Activated T-helper 1 cell treated with anti-CD3 and anti-CD28 coated beads, Interleukin-2, amount 50 U/mL, for 16 hours (primary cell): ENCODE measurements at places on chromosomes 11 and 22.

DNA sequence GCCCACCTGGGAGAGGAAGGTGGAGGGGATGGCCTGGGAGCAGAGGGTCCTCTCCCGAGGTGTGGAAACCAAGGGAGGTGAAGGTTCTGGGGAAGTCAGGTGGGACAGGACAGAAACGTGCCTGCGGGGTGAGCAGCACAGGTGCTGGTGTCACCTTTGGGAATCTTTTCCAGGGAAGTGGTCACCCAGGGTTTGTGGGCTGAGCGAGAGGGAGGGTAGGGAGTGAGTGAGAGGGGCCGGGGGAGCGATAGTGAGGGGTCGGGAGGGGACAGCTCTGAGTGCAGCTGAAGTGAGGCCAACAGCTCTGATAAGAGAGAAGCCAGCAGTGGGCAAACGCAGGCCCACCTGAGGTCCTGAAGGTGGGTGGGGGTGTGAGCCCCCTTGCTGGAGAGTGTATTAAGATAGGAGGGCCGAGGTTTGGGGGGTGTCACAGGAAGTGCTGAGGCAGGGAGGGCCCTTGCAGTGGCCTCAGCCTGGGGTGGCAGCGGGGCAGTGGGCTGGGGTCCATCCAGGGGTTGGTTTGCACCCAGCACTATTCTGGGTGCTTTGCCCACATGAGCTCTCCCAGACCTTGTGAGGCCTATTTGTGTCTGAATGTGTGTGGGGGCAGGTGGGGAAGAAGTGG, 1.6 kb upstream of the SHANK3 start:
- DNase-seq, result no peak

DNA sequence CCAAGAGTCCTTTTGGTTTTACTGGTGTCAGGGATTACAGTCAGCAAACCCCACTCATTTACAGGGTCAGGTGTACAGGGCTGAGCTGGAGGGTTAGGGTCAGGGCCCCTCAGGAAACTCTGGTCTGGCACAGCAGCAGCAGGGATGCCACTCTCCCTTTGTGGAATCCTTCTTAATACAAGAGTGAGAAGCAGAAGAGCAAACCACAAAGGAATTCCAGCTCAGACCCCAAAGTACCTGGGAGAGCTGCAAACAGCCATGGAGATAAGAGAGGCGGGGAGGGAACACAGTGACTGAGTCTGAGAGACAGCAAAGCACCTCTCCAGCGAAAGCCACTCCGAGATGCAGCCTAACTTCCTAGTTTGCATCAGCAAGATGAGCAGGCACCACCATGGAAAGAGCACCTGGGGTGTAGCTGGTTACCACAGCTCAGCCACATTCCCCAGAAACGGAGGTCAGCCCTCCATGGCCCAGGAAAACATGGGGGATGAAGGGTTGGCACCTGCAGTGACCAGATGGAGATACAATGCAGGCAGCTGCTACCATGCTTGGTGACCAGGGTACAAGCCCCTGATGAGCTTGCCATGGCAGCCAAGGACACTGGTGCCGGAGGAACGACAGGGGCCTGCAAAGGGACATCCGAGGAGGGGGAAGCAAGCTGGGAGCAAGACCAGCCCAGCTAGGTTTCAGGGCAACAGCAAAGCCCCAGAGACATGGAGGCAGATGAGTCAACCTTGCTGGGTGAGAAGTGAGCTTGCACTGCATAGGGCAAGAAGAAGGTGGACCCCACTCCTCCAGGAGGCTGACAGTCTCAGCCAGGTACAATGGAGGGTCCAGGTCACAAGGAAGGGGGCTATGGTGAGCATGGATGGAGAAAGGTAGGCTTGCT, 3.9 kb downstream of the BET1L start:
- no peak for DNase-seq

GRCh38 chr22:29459773-29460172, 20.2 kb upstream of the NEFH start:
- no peak for DNase-seq

DNA sequence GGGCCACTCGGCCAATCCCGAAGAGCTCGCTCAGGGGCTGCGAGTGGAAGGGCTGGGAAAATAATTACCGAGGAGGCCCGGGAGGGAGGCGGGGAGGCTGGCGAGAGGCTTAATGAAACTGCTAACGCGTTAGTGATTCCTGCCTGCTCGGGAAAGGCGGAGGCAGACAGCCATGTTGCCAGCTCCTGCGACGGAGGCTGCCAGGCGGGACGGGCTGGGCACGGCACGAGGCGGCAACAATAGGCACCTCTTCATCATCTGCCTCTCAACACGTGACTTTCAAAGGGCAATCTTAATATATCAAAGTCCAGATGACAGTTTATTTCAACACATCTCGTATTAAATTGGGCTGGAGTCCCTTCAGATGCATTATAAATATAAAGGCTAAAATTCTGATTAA, 68.0 kb upstream of the TCF20 start:
- DNase-seq, result no peak

- DNase-seq, result no peak
These were observed 126.4 kb upstream of the RASSF10 start for GRCh38 chr11:12882670-12883069.

- no peak for DNase-seq
These were observed 11.9 kb upstream of the PRRG4 start for GRCh38 chr11:32817852-32818183.

GRCh38 chr11:28757725-28758515, 649.7 kb downstream of the METTL15 start:
- no peak for DNase-seq

DNA sequence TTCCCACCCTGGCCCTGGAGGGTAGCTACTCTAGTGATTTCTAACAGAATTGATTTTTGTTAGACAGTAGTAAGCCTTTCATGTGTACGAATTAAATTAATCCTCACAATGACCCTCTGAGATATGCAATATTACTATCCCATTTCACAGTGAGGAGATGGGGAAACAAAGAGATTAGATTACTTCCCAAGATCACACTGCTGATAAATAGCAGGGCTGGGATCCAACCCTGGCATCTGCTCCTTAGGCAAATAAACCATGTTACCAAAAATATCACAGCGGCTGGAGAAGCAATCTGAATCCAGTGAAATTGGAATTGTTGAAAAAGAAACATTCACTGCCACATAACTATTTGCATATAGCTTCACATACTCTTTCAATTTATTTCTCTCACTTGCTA, 12.8 kb upstream of the CAVIN3 start:
- DNase-seq, result no peak

- DNase-seq, result peak; percentile 44
These were observed 19.9 kb upstream of the MUC5B start for GRCh38 chr11:1202776-1203504.

DNA sequence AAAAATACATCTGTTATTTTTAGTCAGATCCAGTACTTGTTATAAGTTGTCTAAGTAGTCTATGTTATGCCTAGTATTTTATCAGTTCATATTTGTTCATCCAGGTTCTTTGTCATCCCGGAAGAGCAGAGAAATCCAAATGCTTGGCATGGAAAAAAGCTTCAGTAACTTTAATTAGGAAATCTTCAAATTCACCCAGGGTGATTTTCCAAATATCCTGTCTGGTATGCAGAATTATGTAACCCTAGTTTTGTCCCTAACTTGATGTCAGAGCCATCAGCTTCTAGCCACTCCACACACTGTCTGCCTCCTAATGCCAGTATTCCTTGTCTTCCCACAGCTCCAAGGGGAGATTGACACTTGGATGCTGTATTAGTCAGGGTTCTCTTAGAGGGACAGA, 216.2 kb downstream of the ARHGAP42 start:
- DNase-seq, result no peak

- DNase-seq, result no peak
These were observed 297.2 kb upstream of the ANO5 start for GRCh38 chr11:21895686-21896085.

DNA sequence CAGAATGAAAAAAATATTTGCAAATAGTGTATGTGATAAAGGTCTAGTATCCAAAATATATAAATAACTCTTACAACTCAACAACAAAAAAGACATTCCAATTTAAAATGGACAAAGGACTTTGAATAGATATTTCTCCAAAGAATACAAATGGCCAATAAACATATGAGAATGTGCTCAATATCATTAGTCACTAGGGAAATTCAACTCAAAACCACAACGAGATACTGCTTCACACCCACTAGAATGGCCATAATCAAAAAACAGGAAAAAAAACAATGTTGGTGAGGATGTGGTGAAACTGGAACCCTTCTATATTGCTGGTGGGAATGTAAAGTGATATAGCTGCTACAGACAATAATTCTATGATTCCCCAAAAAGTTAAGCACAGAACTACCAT, 38.6 kb upstream of the RPS13 start:
- DNase-seq, result no peak

DNA sequence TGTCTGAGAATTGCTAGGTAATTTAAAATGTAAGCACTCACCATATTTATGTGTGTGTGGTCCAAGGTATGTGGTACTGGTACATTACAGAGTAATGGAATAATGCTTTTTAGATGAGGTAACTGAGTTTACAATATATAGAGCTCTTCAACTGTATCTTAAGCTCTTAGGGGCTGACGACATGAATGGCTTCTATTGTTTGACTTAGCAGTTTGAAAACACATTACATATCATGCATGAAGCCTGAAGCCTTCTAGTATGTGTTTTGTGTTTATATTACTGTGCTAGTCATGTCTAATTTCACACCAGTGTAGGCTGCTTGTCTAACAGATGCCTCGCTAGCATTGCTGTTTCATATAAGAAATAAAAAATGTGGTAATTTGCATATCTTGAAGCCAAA, 37.2 kb downstream of the GAS2 start:
- DNase-seq, result no peak

DNA sequence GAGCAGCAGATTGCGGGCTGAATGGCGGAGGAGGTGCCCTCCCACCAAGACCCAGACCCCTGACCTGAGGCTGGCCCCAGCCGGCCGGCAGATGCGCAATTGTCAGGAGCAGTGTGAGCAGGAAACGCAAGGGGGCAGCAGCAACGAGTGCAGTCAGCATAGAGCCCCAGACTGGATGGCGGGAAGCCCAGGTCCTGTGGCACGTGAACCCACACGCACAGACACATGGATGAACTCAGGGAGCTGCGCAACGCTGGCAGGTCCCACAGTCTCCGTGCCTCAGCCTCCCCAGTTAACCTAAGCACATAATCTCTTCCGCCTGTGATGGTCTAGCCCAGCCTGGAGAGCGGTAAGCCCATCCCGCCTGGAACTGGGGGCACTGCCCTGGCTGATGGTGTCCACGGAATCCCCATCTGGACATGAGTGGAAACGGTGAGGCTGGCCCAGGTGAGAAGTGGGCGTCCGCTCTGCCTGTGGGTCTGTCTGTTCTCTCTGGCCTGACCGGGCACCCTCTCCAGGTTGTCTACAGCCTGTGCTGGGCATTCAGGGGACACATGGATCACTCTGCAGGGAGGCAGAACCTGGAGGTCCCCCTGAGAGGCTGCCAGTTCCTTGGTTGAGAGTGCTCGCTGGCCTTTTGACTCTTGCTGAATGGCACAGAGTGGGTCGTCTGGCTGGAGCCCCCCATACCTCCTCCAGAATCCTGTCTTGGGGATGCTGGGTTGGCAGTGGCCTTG, 626 bp upstream of the TBX10 start:
- no peak for DNase-seq

- DNase-seq, result no peak
These were observed 26.0 kb downstream of the MUC2 start for GRCh38 chr11:1100417-1101245.

- no peak for DNase-seq
These were observed 411.6 kb downstream of the TBC1D22A start for GRCh38 chr22:47174096-47174495.

GRCh38 chr11:31529701-31530100, 20.1 kb downstream of the ELP4 start:
- DNase-seq, result no peak

DNA sequence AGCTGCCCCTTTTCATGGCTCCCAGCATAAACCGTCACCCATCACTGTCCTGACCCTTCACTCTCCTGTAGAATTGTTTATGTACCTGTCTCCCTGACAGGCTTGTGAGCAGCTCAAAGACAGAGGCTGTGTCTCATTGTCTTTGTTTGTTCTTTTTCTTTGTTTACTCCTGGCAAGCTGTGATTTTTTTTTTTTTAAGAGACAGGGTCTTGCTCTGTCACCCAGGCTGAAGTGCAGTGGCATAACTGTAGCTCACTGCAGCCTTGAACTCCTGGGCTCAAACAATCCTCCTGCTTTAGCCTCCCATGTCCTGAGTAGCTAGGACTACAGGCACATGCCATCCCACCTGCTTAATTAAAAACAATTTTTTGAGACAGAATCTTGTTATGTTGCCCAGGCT, 9.7 kb downstream of the ARHGAP1 start:
- DNase-seq, result no peak

GRCh38 chr11:133814588-133815100, 30.7 kb downstream of the SPATA19 start:
- DNase-seq, result no peak

- DNase-seq, result no peak
These were observed 152.3 kb downstream of the FEZ1 start for GRCh38 chr11:125343718-125344131.

- DNase-seq, result peak; percentile 33
These were observed 23.2 kb downstream of the CAPN1 start for GRCh38 chr11:65204646-65205601.

- no peak for DNase-seq
These were observed 209.7 kb upstream of the ARHGAP20 start for GRCh38 chr11:110921742-110922521.

- no peak for DNase-seq
These were observed 50.8 kb upstream of the OR4C15 start for GRCh38 chr11:55503449-55503848.

DNA sequence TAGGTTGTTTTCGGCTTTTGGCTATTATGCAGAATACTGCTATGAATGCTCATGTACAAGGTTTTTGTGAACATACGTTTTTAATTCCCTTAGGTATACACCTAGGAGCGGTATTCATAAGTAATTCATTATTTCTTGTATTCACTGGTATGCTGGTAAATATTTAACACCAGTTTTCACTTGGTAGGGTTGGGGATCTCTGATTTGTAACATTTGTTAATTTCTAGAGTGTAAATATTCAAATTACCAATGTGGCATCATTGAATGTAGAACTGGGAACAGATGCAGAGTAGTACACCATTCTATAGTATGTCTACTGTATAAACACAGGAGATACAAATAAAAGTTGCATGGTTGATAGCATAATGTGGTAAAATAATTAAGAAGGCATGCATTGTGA, 16.3 kb downstream of the GVQW3 start:
- DNase-seq, result no peak

GRCh38 chr11:77590194-77590782, 535 bp downstream of the AQP11 start:
- DNase-seq, result no peak

DNA sequence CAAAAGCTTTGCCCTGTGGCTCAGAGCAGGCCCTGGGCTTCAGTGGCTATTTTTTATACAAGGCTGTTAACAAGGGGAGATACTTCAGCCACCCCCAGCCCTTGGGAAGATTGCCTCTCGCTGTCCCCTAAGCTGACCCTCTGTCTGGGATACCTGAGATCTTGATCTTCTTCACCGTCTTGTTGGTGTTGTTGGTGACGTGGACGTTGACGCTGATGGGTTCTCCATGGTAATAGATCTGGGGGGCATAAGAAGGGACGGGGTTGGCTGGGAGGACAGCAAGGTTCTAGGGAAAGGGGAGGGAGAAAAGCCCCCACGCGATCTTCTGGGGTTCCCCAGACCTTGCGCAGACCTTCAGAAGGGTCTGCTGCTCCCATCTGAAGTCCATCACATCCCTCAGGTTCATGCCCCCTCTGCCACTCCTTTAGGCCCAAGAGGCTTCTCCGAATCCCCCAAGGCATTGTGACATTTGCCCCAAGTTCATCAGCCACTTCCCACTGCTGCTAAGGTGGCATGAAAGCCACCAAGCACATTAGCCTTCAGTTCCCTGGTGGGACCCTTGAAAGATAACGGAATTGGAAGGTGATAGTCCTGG, 36.7 kb downstream of the TPBGL start:
- no peak for DNase-seq
